Forelimb muscle (tissue), 1 donor: ENCODE measurements at places on chromosomes 11 and 22. TPM values are rescaled to one million over a fixed set of nuclear protein-coding genes. Genes with fewer than 3 reads are reported as not detected.

DNA sequence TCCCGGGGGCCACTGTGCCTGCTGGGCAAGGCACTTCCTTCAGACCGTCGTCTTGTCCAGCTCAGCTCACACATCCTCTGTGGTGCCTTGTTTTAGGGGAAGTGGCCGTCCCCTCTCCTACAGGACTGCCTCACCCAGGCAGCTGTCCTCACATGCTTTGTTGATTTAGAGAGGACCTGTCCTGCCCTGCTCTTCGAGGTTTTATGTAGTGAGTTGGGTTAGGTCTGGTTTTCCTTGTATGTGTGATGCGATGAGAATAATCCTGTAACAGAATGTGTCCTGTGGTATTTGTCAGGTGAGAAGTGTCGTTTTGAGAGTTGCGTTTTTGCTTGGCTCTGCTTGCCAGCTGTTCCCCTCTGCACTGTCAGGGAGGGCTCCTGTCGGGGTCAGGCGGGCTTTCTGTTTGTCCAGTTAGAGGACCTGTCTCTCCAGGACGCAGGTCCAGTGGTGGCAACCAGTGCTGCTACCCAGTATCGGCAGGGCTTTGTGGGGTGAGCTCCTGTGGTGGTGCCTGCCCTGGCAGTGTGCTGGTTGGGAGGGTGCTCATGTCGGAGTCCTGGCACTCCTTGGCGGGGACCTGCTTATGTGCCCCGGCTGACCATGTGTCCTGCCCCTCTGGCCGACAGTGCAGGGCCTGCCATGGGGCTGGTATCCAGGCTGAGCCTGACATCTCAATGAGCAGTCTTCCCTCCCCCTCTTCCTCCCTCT lies 41.3 kb downstream of the MUC6 start:
- DNase-seq = no peak

GRCh38 chr22:24427500-24428164 lies at the start of gene ADORA2A:
Gene ADORA2A (plus strand): TSS chr22:24427599. CDS start chr22:24433405, 5,806 bp downstream.
- no peak for DNase-seq

DNA sequence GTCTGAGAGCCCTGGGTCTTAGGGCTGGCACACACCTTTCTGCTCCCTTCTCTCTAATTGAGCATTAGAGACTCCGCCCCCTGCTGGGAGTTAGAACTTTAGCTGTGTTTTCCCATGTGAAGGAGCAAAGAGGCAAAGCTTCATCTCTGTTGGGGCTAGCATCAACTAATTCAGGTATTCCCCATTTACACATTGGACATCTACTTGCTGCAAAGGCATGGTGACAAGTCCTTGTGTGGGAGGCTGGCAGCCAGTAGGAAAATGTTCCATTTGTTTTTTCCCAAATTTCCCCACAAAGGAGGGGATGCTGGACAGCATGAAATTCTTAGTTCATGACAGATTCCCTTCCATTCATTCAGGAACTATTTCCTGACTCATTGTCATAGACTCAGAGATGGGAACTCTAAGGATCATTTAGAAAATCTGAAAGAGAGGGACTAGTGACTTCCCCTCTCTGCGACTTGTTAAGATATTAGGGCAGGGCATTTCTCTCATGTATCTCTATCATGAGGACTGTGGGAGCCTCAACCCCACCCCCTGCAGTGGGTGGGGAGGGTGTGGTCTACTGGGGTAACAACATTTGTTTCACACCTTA lies 3.6 kb downstream of the CD44 start:
- DNase-seq = no peak

- DNase-seq = no peak
These were observed 268.8 kb downstream of the DDX10 start for GRCh38 chr11:108933630-108934029.

DNA sequence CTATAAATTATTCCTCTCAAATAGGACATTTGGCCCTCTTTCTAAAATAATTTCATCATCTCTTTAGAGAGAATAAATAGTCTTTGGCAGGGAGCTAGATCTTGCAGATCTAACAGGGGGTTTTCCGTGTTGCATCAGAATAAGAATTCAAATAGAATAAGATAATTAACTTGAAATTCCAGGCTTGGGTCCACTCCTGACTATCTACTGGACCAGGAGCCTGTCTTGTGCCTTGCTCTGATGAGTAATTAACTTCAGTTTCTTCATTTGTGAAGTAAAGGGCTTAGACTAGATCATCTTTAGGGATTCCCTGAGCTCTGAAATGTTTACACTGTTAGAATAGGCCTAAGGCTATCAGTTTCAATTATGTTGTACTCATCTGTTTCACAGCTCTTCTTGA lies 23.5 kb upstream of the TMEM123 start:
- DNase-seq = no peak

The C11orf87 gene
- 0.06 TPM for polyA plus RNA-seq

DNA sequence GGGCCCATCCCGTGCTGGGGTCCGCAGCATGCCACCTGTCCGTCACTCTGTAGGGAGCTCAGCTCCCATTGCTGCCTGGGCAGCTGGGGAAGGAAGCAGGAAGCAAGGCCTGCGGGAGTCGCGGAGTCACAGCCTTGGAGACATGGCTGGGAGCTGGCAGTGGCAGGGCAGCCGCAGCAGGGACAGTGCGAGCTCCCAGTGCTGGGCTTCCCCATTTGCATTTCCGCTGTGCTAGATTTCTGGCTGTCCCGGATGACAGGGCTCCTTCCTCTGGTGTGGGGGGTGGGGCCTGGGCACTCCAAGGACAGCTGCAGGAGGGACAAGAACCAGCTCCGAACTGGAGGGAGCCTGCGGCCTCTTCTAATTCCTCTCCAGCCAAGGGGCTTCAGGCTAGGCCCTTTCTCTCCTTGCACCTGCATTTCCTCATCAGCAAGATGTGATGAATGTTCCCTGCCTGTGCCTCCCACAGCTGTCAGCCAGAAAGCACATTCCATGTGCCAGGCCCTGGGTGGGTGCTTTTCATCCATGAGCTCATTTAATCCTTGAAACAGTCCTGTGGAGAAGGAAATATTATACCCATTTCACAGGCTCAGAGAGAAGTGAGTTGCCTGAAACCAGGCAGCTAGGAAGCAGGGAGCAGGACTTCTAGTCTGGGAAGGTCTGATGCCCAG lies 48.0 kb downstream of the MYO7A start:
- DNase-seq = no peak

- DNase-seq = no peak
These were observed 1170.0 kb upstream of the CNTN5 start for GRCh38 chr11:97850701-97851100.

DNA sequence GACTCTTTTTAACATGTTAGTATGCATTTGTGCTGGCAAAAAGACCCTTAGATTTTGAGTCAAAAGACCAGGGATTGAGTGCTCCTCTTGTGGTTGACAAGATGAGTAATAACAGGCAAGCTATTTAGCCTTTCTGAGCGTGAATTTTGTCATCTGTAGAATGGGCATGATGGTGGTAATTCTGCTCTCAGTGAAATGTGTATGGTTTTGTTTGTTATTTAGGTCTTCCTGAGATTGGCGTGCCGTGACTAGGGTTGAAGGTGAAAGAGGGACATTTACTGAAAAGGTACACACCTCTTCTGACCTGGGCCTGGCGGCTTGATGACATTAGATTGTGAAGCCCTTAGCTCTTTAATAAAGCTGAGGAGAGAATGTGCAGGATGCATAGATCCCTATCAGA lies 8.4 kb upstream of the CEP295 start:
- DNase-seq = no peak

DNA sequence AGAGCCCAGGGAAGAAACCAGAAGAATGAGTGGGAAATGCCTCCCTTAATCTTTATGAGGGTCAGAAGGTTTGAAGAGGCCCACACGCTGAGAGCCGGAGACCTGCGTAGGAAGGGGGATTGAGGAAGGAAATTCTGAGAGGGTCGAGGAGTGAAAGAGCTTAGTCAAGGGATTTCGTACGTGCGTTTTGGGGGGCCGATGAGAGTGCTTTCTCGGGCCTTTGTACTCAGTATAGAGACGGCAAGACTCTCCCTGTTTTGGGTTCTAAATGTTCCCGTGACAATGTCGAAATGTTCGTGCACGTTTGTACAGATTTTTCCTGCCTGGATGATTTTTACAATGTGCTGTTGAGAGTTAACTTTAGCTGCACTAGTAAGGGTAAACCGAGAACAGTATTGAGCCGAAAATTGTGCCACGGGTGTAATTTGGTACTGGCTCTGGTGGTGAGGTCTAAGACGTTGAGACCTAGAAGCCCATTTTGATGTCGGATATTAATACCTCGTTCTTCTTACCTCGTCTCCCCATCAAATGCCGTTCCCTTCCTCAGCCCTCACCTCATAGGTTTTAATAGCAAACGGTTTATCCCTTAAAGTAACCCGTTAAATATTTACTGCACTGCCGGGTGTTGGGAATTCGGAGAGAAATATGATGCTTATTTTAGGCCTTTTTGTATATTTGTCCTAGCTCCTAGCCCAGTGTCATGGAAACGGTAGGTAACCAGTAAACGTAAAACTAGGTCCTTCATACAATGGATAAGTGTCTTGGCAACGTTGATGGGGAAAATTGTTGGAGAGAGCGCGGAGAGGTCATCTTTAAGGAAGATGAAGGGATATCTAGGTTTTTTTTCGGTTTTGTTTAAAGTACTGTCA lies 734 bp downstream of the C11orf58 start:
- DNase-seq = peak; percentile 17

- no peak for DNase-seq
These were observed 68.6 kb downstream of the LDLRAD3 start for GRCh38 chr11:36012455-36012854.

- DNase-seq = no peak
These were observed 83.8 kb upstream of the ATXN10 start for GRCh38 chr22:45587638-45588505.

GRCh38 chr11:78417175-78417887 lies at the start of gene GAB2:
Gene GAB2 (minus strand): TSS chr11:78417820. CDS start chr11:78417720, 100 bp downstream.
- no peak for DNase-seq

GRCh38 chr11:2250041-2250440 lies 20.3 kb downstream of the ASCL2 start:
- DNase-seq = no peak
